ENCODE measurements at places on chromosomes 11 and 22.

DNA sequence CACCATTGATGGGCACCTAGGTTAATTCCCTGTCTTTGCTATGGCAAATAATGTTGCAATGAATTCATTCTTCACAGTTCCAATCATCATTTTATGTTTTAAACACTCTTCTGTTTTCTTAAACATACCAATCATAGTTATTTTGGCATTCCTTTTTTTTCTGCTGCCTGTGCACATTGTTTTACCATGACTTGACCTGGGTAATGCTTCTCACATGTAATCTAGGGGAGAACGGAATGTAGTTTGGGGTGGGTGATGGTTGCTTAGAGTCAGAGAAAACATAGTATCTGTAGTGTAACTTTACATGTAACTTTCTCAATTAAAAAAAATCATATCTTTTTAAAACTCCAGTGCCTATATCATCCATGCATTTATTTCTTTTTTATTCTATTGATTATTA lies 1945.3 kb upstream of the RAG2 start:
- DNase-seq, result no peak

GRCh38 chr11:44788536-44789261 lies 61.9 kb downstream of the TSPAN18 start:
- no peak for DNase-seq

DNA sequence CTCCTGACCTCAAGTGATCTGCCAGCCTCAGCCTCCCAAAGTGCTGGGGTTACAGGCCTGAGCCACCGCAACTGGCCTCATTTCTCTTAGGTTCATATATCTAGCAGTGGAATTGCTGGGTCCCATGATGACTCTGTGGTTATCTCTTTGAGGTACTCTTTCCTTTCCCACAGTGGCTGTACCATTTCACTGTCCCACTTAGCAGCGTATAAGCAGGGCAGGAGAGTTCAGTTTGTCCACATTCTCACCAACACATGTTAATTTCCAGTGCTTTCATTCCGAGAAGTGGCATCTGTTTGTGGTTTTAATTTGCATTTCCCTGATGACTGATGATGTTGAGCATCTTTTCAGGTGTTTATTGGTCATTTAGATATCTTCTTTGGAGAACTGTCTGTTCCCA lies 16.4 kb downstream of the PRR5 start:
- DNase-seq, result no peak

- no peak for DNase-seq
These were observed 99.8 kb downstream of the AASDHPPT start for GRCh38 chr11:106177311-106177710.

DNA sequence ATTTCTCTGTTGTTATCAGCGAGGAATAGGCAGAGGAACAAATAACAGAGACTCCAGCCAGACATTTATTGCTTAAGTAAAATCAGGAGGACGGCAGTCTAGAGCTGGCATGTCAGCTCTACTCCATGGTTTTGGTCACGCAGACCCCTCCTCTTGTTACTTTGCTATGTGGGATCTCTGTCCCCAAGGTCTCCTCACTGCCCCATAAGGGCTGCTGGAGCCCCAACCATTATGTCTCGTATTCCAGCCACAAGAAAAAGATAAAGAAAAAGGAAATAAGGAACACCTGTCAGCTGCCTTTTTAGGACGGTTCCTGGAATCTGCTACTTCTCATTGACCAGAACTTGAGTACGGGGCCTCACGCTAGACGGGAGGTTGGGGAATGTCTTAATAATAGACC lies 70.4 kb downstream of the ELFN2 start:
- no peak for DNase-seq

GRCh38 chr11:16776711-16777612 lies 38.5 kb downstream of the C11orf58 start:
- DNase-seq, result no peak
